ENCODE measurements at places on chromosomes 13 and 19. TPM values are rescaled to one million over a fixed set of nuclear protein-coding genes. Genes with fewer than 3 reads are reported as not detected.

PRRG2 gene
- 0.30 TPM for polyA plus RNA-seq

ZNF552 gene
- 10.9 TPM for polyA plus RNA-seq

TEX26 gene
- polyA plus RNA-seq: not detected

TEX101 gene
- not detected for polyA plus RNA-seq

PNMA8B gene
- polyA plus RNA-seq: 1.0 TPM

DNA sequence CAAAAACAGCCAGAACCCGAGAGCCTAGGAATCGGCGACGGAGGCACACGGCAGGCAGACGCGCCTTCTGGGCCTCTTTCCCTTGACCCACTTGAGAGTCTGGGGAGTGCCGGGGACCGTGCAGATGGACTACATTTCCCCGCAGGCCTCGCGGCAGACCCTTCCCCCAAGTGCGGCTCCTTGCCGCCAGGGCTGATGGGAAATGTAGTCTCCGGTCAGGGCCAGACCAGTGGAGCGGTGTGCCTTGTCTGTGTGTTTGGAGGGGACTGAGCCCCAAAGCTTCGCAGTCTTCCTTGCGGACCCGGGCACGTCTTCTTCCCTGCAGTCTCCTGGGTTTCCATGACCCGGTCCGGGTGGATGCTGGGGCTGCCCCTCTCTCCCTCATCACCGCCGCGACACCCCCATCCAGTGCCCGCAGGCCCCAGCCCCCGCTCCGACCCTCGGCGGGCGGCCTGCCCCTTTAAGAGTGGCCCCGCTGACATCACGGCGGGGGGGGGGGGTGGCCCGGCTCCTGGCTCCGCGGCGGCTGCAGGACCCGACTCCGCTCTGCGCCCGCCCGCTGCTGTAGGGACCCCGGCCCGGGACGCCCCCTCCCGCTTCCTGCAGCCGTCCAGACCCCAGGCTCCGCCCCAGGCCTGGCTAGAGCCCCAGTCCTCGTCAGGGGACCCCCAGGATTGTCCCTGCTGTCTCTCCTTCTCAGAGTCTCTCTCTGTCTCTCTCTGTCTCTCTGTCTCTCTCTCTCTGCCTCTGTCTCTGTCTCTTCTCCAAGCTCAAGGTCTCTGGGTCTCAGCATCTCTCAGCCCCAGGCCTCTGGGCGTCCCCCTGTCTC is 758 bp upstream of the CACNG7 start:
- no peak overlapping the region for H3K4me3 ChIP-seq
- peaks cover 5% of the 10 kb centered on the region for H3K4me1 ChIP-seq
- no peaks in the 10 kb centered on the region for H3K36me3 ChIP-seq
- H3K27me3 ChIP-seq: peaks cover 34% of the 10 kb centered on the region

DNA sequence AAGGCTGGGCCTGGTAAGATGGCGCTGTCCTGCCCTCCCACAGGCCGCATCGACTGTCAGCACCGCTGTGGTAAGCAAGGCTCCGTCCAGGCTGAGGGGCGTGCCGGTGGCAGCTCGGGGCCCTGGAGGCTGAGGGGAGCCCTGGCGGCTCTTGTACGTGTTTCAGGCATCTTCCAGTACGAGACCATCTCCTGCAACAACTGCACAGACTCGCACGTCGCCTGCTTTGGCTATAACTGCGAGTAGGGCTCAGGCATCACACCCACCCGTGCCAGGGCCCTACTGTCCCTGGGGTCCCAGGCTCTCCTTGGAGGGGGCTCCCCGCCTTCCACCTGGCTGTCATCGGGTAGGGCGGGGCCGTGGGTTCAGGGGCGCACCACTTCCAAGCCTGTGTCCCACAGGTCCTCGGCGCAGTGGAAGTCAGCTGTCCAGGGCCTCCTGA is 1.2 kb downstream of the IZUMO4 start:
- H3K27ac ChIP-seq: peak overlapping the region; percentile 64
- DNase-seq: no peak
- no peak overlapping the region for H3K4me3 ChIP-seq
- H3K4me1 ChIP-seq: peaks cover 13% of the 10 kb centered on the region
- H3K27me3 ChIP-seq: no peaks in the 10 kb centered on the region
- peaks cover 4% of the 10 kb centered on the region for H3K36me3 ChIP-seq

- H3K4me1 ChIP-seq: peaks cover 4% of the 10 kb centered on the region
- no peak for DNase-seq
- no peaks in the 10 kb centered on the region for H3K27me3 ChIP-seq
- H3K4me3 ChIP-seq: no peak overlapping the region
Observed at GRCh38 chr19:58007285-58007684, 4.7 kb upstream of the ZNF606 start.

- H3K36me3 ChIP-seq: no peaks in the 10 kb centered on the region
- H3K4me1 ChIP-seq: no peaks in the 10 kb centered on the region
- no peak overlapping the region for H3K4me3 ChIP-seq
- DNase-seq: no peak
Observed at GRCh38 chr13:112904436-112904960, 64.5 kb upstream of the MCF2L start.

GRCh38 chr13:50128428-50128931 is 113.2 kb downstream of the KCNRG start:
- DNase-seq: no peak
- H3K36me3 ChIP-seq: no peaks in the 10 kb centered on the region
- H3K4me1 ChIP-seq: peaks cover 46% of the 10 kb centered on the region
- H3K27ac ChIP-seq: no peak overlapping the region

DNA sequence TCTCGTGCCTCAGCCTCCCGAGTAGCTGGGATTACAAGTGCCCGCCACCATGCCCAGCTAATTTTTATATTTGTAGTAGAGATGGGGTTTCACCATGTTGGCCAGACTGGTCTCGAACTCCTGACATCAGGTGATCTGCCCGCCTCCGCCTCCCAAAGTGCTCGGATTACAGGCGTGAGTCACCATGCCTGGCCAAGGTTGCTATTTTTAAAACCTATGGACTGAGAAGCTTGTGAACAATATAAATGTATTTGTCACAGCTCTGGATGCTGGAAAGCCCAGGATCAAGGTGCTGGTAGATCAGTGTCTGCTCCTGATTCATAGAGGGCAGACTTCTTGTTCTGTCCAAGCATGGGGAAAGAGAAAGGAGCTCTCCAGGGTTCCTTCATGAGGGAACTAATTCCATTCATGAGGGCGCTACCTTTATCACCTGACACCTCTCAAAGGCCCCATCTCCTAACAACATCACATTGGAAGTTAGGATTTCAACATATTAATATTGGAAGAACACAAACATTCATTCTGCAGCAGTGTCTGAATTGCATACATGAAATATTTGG is 16.1 kb downstream of the CARD8 start:
- peaks cover 19% of the 10 kb centered on the region for H3K36me3 ChIP-seq
- DNase-seq: no peak
- H3K27ac ChIP-seq: no peak overlapping the region
- H3K27me3 ChIP-seq: no peaks in the 10 kb centered on the region
- H3K4me1 ChIP-seq: peaks cover 7% of the 10 kb centered on the region

GRCh38 chr19:9793071-9793591 is 24.6 kb upstream of the ZNF846 start:
- H3K27me3 ChIP-seq: no peaks in the 10 kb centered on the region
- no peaks in the 10 kb centered on the region for H3K4me1 ChIP-seq
- H3K36me3 ChIP-seq: no peaks in the 10 kb centered on the region
- peak overlapping the region; percentile 99 for H3K27ac ChIP-seq

GRCh38 chr13:41740479-41740878 is 220.4 kb downstream of the VWA8 start:
- no peaks in the 10 kb centered on the region for H3K27me3 ChIP-seq
- H3K4me3 ChIP-seq: no peak overlapping the region
- H3K36me3 ChIP-seq: no peaks in the 10 kb centered on the region
- no peaks in the 10 kb centered on the region for H3K4me1 ChIP-seq
- DNase-seq: no peak

DNA sequence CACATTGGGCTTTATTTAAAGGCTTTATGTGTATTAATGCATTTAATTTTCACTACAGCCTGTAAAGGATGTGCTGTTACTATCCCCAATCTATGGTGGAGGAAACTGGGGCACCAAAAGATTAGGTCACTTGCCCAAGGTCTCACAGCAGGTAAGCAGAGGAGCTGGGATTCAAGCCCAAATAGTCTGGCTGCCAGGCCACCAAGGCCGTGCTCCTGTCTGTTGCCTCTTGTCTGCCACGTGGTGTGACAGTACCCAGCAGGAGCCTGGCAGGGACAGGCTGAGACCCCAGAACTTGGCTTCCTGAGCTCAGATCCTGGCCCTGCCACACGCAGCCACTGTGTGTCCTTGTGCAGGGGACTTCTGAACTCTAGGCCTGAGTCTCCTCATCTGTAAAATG is 4.5 kb downstream of the NTN5 start:
- no peak overlapping the region for H3K27ac ChIP-seq
- H3K4me3 ChIP-seq: no peak overlapping the region
- no peaks in the 10 kb centered on the region for H3K27me3 ChIP-seq

DNA sequence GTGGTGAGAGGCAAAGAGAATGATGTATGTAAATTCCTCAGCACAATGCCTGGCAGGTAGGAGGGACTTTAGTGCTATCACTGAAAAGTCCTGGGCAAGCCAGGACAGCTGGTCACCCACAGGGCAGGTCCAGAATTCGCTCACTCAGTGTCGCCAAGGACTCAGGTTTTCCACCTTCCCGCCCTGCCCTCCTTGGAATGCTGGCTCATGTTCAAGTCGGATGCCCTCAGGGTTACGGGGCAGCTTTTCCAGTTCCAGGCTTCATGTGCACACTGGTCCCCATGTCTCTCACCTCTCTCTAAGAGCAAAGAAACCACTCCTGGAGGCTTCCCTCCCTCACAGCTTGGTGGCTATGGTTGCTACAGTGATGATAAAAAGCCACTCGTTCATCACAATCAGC is 24.8 kb upstream of the NAXD start:
- H3K4me3 ChIP-seq: no peak overlapping the region
- H3K36me3 ChIP-seq: no peaks in the 10 kb centered on the region
- no peaks in the 10 kb centered on the region for H3K4me1 ChIP-seq
- no peaks in the 10 kb centered on the region for H3K27me3 ChIP-seq
- DNase-seq: no peak

GRCh38 chr13:54165581-54166215 is 1137.1 kb downstream of the OLFM4 start:
- H3K4me3 ChIP-seq: no peak overlapping the region
- H3K27ac ChIP-seq: no peak overlapping the region
- no peaks in the 10 kb centered on the region for H3K4me1 ChIP-seq

- H3K27me3 ChIP-seq: no peaks in the 10 kb centered on the region
- no peaks in the 10 kb centered on the region for H3K36me3 ChIP-seq
- no peak within 1 kb of the TSS for H3K27ac ChIP-seq
- H3K4me1 ChIP-seq: peaks cover 10% of the 10 kb centered on the region
- no peak for DNase-seq
Observed at GRCh38 chr19:7874076-7874896, at the start of gene PRR36. TSS of gene PRR36 (minus strand) at chr19:7874390. CDS start at chr19:7873689, 701 bp downstream.

GRCh38 chr13:37109051-37109678 is 3.7 kb upstream of the CSNK1A1L start:
- no peak overlapping the region for H3K4me3 ChIP-seq
- no peaks in the 10 kb centered on the region for H3K36me3 ChIP-seq
- no peak overlapping the region for H3K27ac ChIP-seq
- no peaks in the 10 kb centered on the region for H3K4me1 ChIP-seq

GRCh38 chr13:79917628-79918027 is 423.3 kb downstream of the SPRY2 start:
- H3K27me3 ChIP-seq: no peaks in the 10 kb centered on the region
- no peak for DNase-seq
- H3K4me3 ChIP-seq: no peak overlapping the region

- no peak for DNase-seq
- H3K4me1 ChIP-seq: no peaks in the 10 kb centered on the region
Observed at GRCh38 chr19:15748239-15748638, 10.5 kb downstream of the OR10H3 start.

- H3K27me3 ChIP-seq: no peaks in the 10 kb centered on the region
- H3K27ac ChIP-seq: no peak overlapping the region
- no peaks in the 10 kb centered on the region for H3K4me1 ChIP-seq
- no peak for DNase-seq
- H3K4me3 ChIP-seq: no peak overlapping the region
Observed at GRCh38 chr13:42905579-42905978, 86.5 kb downstream of the EPSTI1 start.

DNA sequence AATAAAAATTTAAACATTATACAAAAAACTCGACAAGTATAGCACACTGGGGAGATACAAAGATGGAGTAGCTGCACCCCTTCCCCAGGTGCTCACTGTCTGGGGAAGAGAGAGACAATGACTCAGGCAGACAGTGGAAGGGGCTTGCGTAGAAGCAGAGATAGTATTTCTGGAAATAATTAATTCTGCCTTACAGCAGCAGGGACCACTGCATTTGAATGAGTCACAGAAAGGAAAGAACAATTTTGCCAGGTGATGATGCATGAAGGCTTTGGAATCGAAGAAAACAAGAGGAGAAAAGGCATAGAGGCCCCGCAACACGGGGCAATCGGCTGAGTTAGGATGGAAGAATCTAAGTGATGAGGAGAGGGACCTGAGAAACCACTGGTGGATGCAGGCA is 447.4 kb downstream of the EFNB2 start:
- no peaks in the 10 kb centered on the region for H3K4me1 ChIP-seq
- no peak overlapping the region for H3K4me3 ChIP-seq
- H3K27me3 ChIP-seq: no peaks in the 10 kb centered on the region
- H3K27ac ChIP-seq: no peak overlapping the region
- DNase-seq: no peak
- H3K36me3 ChIP-seq: no peaks in the 10 kb centered on the region

- no peaks in the 10 kb centered on the region for H3K36me3 ChIP-seq
- H3K27ac ChIP-seq: no peak overlapping the region
- no peak overlapping the region for H3K4me3 ChIP-seq
- DNase-seq: no peak
- H3K27me3 ChIP-seq: no peaks in the 10 kb centered on the region
Observed at GRCh38 chr13:46206143-46206542, 5.6 kb upstream of the LRRC63 start.

DNA sequence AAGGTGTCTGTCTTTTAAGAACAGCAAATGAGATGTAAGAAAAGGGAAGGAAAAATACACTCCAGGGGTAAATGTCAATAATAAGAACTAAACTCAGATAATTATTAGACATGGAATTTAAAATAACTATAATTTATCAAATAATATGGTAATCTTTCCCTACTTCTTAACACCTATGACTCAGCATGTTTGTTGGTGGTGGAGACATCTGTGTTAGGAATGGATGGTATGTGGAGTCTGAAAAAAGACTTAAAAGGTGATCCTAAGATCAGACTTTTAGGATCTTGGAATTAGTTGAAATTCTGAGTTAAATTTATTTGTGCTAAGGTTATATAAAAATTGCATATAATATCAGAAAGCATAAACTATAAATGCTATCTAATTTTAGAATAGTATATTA is 915.1 kb downstream of the SLITRK5 start:
- H3K27ac ChIP-seq: no peak overlapping the region
- H3K4me1 ChIP-seq: no peaks in the 10 kb centered on the region
- no peak for DNase-seq

GRCh38 chr13:27018344-27018861 is 153.2 kb downstream of the USP12 start:
- no peak overlapping the region for H3K4me3 ChIP-seq
- H3K27ac ChIP-seq: no peak overlapping the region
- no peaks in the 10 kb centered on the region for H3K36me3 ChIP-seq
- no peak for DNase-seq
- no peaks in the 10 kb centered on the region for H3K4me1 ChIP-seq

GRCh38 chr19:54299126-54299498 is 13.9 kb downstream of the LILRA5 start:
- H3K4me1 ChIP-seq: peaks cover 2% of the 10 kb centered on the region
- no peaks in the 10 kb centered on the region for H3K27me3 ChIP-seq
- no peak overlapping the region for H3K27ac ChIP-seq
- no peak overlapping the region for H3K4me3 ChIP-seq
- H3K36me3 ChIP-seq: no peaks in the 10 kb centered on the region
